ENCODE measurements at places on chromosomes 12 and 14.

DNA sequence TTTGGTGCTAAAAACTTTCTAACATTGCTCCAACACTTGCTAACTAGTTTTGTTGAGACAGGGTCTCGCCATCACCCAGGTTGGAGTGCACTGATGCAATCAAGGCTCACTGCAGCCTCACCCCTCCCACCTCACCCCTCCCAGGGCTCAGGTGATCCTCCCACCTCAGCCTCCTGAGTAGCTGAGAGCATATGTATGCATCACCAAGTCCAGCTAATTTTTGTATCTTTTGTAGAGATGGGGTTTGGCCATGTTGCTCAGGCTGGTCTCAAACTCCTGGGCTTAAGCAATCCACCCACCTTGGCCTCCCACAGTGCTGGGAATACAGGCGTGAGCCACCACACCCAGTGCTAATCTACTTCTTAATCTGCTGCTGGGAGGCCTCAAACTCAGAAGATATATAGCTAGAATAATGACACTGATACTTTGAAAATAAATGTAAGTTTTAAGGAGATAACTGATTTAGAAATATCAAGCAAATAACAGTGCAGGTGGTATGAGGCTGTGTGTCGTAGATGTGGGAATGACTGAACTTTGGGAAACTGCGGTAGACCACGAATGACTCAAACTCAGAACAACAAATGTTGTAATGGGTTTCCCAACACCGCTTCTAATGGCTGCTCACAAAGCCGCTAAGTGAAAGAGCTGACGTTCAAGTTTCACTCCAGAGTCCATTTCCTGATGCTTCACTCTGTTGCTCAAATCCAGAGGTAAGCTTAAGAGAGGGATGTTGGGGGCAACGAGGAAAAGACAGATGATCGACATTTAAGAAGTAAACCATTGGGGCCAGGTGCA is 10.0 kb downstream of the TMCC3 start:
- DNase-seq, result no peak

DNA sequence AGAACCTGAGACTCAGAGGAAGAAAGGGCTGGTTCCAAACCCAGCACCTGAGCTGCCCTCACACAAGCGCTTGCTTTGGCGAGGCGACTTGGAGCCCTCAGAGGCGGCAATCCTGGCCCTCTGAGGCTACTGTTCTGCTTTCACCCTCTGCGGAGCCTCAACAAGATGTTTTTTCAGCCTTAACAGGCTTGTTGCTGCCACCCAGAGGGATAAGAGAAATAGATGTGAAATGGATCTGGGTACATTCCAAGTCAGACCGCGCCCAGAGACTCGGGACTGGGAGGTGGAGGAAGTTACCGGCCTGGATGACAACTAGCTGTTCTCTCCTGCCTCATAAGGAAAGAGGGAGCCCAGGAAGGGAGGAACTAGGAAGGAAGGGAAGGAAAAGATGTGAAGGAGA is 89.6 kb downstream of the TTC7B start:
- DNase-seq, result no peak

- DNase-seq, result no peak
Observed at GRCh38 chr12:30515351-30515750, 180.3 kb downstream of the IPO8 start.

GRCh38 chr14:102819176-102819628 is 42.0 kb downstream of the TRAF3 start:
- DNase-seq, result no peak

DNA sequence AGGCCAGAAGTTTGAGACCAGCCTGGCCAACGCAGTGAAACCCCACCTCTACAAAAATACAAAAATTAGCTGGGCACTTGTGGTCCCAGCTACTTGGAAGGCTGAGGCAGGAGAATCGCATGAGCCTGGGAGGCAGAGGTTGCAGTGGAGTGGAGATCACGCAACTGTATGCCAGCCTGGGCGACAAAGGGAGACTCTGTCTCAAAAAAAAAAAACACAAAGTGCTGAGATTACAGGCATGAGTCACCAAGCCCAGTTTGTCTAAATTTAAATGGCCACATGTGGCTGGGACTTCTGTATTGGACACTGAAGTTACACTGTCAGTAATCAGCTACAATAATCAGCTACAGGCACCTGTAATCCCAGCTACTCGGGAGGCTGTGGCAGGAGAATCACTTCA is 100.9 kb upstream of the AEBP2 start:
- no peak for DNase-seq

DNA sequence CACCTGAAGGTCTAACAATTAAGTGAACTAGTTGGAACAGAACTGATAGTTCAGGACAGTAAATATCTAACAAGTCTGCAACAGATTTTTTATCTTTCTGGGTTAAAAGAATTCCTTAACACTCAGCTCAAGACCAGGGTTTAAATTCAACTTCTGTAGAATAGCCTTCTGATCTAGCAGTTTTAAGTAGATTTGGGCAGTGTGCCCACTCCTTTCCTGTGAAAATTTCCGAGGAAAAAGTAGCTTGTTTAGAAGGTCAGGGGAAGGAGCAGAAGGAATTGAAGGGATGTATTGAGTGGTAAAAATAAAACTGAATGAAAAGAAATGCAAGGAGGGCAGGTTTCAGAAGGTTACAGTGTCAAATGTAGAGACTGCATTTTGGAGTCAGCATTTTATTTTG is 45.8 kb downstream of the ATL1 start:
- no peak for DNase-seq

Measured in H54 (cell line).